ENCODE measurements at places on chromosomes 12 and 14.

GRCh38 chr12:15389561-15389960 lies 67.3 kb downstream of the PTPRO start:
- no peak for DNase-seq

- DNase-seq = peak; percentile 25
Measured at GRCh38 chr14:31263485-31264133, 56.0 kb upstream of the HECTD1 start.

DNA sequence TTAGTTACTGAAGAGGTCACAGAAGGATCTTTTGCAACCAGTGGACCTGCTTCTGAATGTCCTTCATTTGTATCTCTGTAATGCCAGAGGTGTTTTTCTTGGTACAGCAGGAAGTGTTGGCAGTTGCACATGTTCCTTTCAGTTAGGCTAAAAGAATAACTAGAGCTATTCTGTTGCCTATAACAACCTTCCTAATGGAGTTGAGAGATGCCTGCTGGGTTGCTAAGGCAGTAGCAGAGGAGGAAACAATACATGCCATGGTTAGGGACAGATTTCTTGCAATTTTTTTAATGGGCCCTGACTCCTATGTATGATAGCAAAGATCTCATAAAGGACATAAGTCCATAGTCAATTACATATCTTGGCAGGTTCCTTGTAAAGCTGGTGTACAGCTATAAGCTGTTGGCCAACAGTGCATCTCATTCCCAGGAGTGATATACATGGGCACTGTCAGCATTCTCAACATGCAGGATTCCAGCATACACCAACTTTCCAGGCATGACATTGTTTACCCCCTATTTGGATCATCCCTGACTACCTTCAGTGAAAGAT lies 556.6 kb downstream of the CCER1 start:
- DNase-seq = no peak

DNA sequence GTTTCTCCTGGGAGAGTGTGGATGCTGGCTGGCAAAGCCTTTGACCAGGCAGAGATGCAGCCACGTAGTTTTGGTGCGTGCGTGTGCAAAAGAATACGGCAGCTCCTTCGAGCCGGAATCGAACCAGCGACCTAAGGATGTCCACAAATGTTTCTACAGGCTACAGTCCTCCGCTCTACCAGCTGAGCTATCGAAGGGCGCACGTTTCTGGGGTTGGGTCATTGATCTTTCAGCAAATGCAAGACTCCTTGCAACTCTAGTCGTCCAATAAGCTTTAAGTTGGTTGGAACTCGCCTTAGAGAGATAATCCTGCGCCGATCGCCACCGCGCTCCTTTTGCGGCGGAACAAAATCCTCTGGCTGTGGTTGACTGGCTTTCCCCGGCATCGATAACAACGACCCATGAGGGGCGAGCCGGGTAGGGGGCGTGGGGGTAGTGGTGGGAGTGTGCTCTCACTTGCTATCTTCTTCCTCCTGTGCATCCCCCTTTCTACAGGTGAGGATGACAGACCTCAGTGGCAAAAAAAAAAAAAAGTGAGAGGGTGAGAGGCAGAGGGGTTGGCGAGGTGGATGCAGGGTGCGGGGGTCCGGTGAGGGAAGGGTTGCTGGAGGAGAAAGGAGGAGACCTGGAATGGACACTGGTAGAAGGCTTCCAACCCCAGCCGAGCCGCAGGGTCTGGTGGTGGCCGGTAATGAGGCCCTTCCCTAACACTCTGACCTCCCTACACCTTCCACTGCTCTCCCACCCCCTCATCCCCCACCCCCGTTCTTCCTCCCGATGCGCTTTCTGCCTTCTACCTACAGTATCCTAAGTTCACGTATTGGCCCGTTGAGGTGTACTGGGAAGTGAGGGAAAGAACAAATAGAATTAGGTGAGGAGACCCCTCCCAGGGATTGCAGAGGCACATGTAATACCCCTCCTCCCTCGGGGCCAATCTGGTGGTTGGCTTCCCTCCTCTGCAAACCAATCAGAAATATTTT lies 11.8 kb upstream of the OR6S1 start:
- DNase-seq = no peak

GRCh38 chr14:94011795-94012194 lies 14.3 kb upstream of the OTUB2 start:
- no peak for DNase-seq

GRCh38 chr12:82593901-82594396 lies 92.8 kb upstream of the TMTC2 start:
- DNase-seq = no peak

DNA sequence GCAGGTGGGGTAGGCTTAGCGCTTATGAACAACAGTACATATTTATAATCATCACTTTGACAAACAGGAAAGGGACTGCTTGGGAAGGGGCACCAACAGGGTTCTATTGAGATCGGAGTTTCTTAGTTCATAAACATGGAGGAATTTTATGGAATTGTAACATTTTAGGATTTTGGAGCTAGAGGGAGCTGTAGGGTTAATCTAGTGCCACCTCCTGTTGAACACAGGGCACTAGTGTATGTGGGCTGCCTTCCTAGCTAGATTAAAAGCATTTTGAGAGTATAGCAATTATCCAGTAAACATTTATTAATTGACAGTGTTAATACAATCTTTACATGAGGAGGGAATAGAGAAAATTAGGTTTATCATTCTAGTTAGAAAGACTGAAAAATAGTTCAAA lies 23.1 kb upstream of the TBC1D30 start:
- DNase-seq = no peak

- DNase-seq = no peak
Measured at GRCh38 chr14:101235335-101236103, 325.8 kb upstream of the DIO3 start.

DNA sequence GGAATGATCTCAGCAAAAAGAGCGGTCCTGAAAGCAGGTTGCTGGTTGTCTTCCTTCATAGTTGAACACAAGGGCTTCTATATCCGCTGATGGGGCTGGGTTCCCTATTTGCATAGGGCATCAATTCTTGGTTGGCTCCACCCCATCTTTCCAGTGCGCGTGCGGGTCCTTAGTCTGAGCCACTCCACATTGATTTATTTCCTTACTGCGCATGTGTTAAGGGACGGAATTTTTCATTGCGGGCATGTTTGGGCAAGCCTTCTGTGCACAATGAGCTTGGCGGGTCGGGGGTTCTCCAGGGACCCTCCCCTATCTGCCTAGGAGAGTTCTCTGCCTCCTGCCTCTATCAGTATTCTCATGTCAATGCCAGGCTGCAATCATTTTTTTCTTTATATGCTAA lies 21.2 kb upstream of the DLGAP5 start:
- DNase-seq = no peak

DNA sequence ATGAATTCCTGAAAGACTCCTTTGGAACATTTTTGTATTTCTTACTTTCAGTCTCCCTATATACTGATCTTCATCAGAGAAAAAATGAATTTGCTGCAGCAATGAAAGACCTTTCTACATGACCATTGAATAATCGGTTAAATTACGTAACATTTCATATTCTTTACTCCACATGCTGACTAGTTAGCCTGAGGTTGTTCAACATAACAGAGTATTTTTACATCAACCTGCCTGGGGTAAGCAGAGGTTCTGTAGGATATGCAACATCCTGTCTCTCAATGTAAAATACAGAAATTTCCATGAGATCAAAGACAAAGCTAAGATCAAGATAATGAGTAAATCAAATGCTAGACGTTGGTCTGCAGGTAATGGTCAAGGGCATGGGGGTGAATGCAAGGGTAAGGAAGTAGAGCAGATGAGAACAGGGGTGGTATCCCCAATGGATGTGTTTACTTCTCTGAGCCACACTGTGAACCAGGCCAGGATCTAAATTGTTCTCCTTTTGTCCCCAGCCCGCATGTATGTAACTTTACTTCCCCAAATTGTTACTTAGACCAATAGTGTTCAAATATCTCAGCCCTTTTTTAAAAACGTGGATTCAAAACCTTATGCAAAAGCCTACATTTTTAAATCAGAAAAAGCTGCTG lies 45.4 kb downstream of the DUSP6 start:
- no peak for DNase-seq

- no peak for DNase-seq
Measured at GRCh38 chr14:100336618-100337530, 13.7 kb downstream of the SLC25A47 start.

- no peak for DNase-seq
Measured at GRCh38 chr14:20671597-20672283, 12.6 kb upstream of the RNASE4 start.

GRCh38 chr14:63431466-63431865 lies 111.7 kb downstream of the PPP2R5E start:
- DNase-seq = no peak

DNA sequence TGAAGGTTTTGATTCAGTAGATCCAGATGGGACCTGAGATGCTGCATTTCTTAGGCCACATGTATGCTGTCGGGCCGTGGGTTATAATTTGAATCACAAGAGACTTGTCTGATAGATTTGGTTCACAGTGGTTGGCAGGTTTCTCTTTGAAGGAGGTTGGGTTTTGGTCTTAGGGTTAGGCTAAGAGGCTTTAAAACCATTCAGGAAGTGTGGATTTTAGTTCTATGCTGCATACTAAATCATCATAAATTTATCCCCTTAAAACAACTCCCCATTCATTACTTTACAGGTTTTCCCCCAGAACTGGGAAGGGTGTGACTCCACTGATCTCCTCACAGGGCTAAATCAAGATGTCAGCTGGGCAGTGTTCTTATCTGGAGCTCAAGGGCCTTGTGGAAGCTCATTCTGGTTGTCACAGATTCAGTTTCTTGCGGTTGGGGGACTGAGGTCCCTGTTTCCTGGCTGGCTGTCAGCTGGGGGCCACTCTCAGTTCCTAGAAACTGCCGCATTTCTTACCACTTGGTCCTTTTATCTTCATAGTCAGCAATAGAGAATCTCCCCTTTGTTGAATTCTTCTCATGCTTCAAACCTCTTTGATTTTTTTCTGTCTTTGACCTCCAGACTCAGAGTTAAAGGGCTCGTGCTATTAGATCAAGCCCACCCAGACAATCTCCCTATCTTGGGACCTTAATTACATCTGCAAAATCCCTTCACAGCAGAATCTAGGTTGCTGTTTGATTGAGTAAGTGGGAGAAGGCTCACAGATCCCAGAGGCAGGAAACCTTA lies 20.6 kb upstream of the PCNX1 start:
- DNase-seq = no peak

DNA sequence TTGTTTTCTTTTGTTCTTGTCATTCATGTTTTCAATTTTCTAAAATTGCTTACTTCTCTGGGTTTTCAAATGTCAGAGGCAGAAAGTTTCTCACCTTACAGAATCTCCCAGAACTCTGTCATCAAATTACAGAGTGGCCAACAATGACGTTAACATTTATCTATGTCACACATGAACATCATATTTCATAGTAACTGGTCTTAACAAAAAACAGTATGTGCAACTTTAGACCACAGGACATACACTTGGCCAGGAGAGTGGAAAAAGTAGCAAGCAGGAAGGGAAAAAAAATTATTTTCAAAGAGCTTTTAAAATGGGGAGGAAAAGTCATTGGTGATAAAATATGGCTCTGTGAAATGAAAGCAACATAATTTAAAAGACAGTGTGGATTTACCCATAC lies 426.5 kb downstream of the MED13L start:
- DNase-seq = no peak

DNA sequence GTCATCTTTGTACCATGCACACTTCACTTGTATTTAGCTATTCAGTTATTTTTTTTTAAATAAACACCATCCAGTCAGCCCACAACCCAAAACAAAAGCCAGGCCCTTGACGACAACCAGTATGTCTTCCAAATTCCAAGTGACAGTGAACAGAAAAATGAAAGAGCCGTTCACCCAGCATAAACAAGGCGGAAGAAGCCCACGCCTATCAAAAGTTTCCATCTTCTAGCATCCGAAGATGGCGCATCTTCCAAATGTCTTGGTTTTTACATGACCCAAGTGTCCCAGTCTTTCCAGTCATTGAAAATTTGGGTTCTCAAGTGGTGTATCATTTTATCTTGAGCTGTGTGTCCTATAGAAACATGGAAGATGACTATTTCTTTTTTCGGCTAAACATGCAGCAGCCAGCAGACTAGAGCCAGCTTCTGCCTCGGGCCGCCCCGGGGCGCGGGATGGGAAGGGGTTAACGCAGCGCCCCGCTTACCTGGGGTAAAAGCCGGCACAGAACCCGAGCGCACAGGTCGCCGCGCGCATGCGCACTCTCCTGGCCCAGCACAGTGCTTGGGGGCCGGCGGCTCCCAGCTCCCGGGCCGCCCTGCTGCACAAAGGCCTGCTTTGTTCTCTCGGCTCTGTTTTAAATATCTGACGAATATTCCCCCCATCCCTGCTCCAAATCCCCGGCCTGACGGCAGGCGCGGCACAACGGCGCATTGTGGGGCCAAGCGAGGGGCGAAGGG lies 164.8 kb downstream of the ZFP36L1 start:
- DNase-seq = no peak

DNA sequence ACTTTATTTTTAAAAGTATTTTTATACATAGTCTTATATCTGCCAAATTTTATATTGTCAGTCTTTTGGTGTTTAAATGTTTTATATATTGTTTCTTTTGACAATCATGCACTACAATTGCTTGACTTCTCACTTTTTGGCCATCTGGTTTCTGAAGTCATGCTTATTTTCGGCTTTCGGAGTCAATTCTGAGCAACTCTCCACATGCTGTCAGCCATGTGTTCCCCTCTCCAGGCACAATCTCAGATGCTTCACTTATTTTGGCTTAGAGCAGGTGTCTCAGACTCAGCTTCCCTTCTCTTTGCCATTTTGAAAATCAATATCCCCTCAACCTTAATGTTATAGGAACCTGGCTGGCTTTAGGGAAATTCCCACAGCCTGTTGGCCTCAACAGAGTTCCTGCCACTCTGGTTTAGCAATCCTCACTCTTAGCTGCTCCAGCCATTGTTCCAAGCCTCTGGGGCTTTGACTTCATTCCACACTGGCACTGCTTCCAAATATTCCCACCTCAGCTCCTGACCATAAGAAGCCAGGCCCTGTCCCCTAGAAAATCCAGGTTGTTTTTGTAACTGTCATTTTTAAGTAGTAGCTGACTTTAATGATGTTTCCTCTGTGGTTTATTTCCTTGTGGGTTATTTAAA lies 125.5 kb upstream of the FAR2 start:
- no peak for DNase-seq

DNA sequence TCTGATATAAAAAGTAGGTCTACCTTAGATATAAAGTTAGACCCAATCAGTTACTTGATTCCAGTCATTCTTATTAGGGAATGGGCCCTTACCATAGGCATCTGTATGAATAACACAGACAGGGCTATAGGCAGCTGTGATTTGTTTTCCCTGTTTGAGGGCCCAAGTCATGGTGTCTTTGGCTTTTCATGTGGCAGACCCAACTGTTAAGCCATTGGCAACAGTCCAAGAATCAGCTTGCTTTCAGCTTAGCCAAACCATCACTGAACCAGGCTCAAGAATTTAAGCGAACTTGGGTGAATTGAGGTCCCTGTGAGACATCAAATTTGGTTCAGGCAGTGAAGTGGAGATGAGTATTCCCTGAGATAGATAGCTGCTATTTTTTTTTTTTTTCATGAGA lies 111.2 kb downstream of the LRRIQ1 start:
- DNase-seq = no peak

GRCh38 chr12:230925-231671 lies 17.1 kb upstream of the SLC6A12 start:
- no peak for DNase-seq
